ENCODE measurements at places on chromosomes 6 and 20.

DNA sequence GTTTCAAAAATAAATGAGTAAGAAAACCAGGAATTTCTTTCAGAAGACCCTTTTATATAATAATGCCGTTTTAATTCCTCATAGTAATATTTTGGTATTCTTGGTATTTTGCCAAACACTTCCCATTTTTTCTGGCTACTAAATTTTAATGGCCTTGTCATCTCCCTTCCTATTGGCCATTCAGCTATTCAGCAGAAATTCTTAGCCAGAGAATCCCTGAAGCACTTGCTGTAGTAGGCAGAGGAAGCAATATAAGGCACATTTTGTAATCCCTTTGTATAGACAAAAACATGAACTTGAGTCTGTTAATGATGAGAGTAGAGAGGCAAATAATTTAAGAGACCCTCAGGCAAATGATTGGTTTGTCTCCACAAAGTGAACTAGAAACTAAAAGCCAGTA lies 118.4 kb upstream of the LAMP5 start:
- DNase-seq: no peak
- no peaks in the 10 kb centered on the region for H3K4me1 ChIP-seq
- no peak overlapping the region for H3K4me3 ChIP-seq
- H3K36me3 ChIP-seq: no peaks in the 10 kb centered on the region
- H3K27me3 ChIP-seq: no peaks in the 10 kb centered on the region

DNA sequence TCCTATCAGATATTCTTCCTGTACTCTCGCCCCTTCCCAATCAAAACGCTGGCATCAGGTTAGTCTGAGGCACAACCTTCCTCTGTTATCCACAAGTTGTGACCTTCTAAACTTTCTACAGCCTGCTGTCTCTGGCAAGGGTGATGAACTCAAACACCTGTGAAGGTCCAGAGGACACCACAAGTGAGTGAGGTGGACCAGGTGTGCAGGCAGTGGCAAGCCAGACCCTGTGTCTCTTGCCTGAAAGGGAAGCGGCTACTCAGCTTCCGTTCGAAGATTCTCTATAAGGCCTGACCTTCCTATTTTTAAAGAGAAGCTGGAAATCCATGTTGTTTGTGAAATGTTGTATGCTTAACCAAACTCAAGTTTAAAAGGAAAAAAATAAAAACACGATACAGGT lies 36.8 kb downstream of the GCM1 start:
- no peaks in the 10 kb centered on the region for H3K27me3 ChIP-seq
- no peaks in the 10 kb centered on the region for H3K36me3 ChIP-seq
- H3K4me1 ChIP-seq: peaks cover 2% of the 10 kb centered on the region
- DNase-seq: no peak
- H3K27ac ChIP-seq: no peak overlapping the region

DNA sequence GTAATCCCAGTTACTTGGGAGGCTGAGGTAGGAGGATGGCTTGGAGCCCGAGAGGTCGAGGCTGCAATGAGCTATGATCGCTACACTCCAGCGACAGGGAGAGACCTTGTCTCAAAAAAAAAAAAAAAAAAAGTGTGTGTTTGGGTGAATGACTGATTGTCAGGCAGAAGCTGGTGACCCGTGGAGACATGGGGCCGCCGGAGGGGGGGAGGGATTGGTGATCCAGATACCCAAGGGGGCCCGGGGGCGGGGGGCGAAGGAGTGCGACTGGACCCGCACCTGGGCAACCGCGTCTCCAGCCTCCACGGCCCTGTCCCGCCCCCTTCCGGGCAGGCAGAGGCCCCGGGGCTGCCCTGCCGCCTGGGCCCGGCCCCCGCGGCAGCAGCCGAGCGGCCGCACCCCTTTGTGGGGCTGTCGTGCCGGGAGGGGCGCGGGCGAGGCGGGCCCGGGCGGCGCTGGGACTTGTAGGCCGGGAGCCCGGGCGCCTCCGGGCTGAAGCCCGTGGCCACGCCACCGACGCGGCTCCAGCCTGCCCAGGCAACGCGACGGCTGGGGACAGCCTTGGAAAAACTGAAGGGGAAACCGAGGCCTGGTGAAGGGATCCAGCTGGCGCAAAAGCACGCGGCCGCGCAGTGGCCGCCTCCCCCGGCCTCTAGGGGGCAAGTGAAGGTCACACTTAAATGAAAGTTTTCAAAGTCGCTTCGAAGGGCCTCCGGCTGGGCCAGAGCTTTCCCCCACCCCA lies 2.1 kb upstream of the RBM38 start:
- DNase-seq: peak; percentile 56
- H3K4me3 ChIP-seq: no peak overlapping the region
- H3K4me1 ChIP-seq: peaks cover 33% of the 10 kb centered on the region
- no peaks in the 10 kb centered on the region for H3K27me3 ChIP-seq
- peaks cover 19% of the 10 kb centered on the region for H3K36me3 ChIP-seq
- no peak overlapping the region for H3K27ac ChIP-seq

DNA sequence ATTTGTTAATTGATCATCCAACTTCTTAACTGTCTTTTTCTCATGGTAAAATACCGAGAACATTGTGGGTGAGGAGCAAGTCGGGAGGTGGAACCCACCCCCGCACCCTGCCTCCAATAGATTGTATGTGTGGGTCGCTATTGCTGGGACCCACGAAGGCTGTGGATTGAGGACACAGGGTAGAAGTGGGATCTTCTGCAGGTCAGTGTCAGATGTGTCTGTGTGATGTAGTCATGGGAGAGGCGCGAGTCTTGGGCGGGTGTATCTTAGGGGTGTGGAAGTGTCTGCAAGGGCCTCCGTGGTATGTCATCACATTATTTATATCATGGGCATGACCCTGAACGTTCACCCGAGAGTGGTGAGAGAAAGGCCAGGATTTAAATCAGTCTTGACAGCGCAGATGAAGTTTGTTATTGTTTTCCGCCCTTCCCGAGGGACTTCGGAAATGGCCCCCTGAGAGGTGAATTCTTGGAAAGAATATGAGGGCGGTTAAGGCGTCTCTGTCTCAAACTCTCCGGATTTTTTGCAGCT lies 472 bp upstream of the PAQR8 start:
- no peaks in the 10 kb centered on the region for H3K36me3 ChIP-seq
- H3K27ac ChIP-seq: peak overlapping the region; percentile 98
- no peaks in the 10 kb centered on the region for H3K27me3 ChIP-seq
- H3K4me1 ChIP-seq: peaks cover 14% of the 10 kb centered on the region

DNA sequence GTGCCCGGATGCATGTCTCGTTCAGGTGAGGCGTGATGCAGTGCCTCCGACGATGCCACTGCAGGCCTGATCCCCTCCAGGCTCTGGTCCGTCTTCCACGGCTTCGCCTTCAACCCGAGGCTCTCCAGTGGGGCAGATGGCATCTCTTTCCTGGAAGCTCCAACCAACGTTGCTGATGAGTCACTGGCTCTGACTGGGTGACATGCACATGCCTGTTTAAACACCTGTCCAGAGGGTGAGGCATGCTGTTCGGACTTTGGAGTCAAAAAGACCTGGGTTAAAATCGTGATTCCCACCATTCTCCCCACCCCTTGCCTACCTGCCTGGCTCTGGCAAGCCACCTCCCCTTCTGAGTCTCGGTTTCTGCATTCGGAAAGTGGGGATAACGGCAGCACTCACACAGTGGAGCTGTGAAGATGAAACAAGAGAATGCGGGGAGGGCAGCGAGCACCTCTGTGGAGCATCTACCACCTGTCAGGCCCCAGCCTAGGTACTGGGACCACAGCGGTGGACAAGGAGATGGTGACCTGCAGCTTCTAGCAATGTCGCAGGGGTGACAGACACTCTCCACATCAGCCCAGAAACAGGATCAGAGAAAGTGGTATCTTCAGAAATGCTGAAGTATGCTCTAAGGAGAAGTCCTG lies 8.5 kb upstream of the EDN3 start:
- no peak overlapping the region for H3K4me3 ChIP-seq
- no peak overlapping the region for H3K27ac ChIP-seq
- H3K27me3 ChIP-seq: peaks cover 2% of the 10 kb centered on the region

GRCh38 chr20:53138454-53139262 lies 166.5 kb downstream of the TSHZ2 start:
- no peaks in the 10 kb centered on the region for H3K36me3 ChIP-seq
- no peaks in the 10 kb centered on the region for H3K27me3 ChIP-seq
- no peak for DNase-seq
- no peaks in the 10 kb centered on the region for H3K4me1 ChIP-seq

GRCh38 chr6:15246217-15246665 lies 372 bp downstream of the JARID2 start:
- DNase-seq: peak; percentile 55
- H3K4me3 ChIP-seq: peak overlapping the region; percentile 55
- no peak overlapping the region for H3K27ac ChIP-seq

GRCh38 chr6:93581371-93581770 lies 162.0 kb upstream of the EPHA7 start:
- H3K27ac ChIP-seq: no peak overlapping the region
- no peaks in the 10 kb centered on the region for H3K27me3 ChIP-seq
- no peaks in the 10 kb centered on the region for H3K36me3 ChIP-seq
- DNase-seq: no peak

- peak overlapping the region; percentile 23 for H3K4me3 ChIP-seq
- no peak overlapping the region for H3K27ac ChIP-seq
These were observed 4.6 kb downstream of the CST7 start for GRCh38 chr20:24953621-24954133.

- no peak overlapping the region for H3K27ac ChIP-seq
- H3K36me3 ChIP-seq: no peaks in the 10 kb centered on the region
- no peaks in the 10 kb centered on the region for H3K27me3 ChIP-seq
- no peak for DNase-seq
- no peak overlapping the region for H3K4me3 ChIP-seq
- H3K4me1 ChIP-seq: no peaks in the 10 kb centered on the region
These were observed 141.1 kb upstream of the FOXQ1 start for GRCh38 chr6:1170794-1171193.

DNA sequence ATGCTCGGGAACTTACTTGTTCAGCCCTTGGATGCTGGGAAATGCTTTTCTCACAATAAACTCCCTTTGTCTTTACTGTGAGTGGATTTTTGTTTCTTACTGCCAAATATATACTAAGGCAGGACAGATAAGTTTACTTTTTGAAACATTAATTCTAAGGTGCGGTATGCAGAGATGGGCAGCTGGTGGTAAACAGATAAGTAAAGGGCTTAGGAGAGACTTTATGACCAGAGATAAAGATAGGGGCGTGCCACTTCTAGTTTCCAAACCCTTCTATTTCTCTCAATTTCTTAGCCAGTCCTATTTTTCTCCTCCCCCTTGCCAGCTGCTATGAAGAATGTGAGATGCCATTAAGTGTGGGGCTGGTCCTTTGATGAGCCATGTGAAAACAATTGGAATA lies 16.3 kb downstream of the SAMD3 start:
- H3K27ac ChIP-seq: no peak overlapping the region
- no peaks in the 10 kb centered on the region for H3K27me3 ChIP-seq
- no peak for DNase-seq
- H3K36me3 ChIP-seq: no peaks in the 10 kb centered on the region

DNA sequence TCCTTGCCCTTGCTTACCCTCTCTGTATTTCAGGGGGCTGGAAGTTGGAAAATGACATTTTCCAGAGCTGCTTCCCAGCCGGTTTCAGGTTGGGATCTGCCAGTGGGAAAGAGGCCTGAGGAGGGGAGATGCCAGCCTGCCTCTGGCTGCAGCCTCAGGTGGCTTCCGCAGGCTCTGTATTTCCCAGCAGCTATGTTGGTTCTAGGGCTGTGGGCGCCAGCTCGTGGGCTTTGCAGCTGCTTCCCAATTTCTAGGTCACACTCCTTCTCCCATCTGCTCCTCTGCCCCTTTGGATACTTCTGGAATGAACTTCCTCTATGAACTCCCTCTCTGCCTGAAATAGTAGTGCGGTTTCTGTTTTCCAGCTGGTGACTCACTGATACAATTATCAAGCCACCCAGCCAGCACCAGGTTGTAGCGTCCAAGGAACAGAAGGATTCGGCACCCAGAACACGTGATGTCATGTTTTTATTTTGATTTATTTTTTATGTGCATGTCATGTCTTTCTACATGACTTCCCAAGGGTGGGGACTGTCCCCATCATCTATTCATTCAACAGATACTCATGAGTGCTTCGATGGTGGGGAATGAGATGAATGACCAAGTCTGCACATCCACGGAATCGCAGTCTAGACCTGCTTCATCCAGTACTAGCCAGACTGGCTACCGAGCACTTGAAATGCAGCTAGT lies 38.0 kb downstream of the TGM2 start:
- H3K4me1 ChIP-seq: peaks cover 30% of the 10 kb centered on the region
- H3K27ac ChIP-seq: peak overlapping the region; percentile 29
- no peaks in the 10 kb centered on the region for H3K27me3 ChIP-seq
- no peak overlapping the region for H3K4me3 ChIP-seq

DNA sequence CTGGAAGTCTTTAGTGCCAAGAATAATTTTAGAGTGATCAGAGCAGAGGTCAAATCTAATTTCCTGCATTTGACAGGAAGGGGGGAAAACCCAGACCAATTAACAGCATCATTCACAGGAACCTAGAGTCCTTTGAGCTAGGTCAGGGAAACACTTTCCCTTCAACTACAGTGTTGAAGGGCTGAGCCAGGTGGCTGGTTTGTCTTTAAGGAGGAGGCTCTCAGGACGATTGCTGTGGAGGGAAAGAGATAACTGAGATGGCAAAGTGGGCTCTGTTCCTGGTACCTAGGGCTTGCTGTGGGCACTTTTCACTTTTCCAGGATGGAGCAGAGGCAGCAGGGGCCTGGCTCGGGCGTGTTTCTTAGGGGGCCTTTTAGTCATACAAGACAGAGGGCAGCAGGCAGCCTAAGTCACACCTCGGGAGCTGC lies 111.9 kb downstream of the SCML4 start:
- no peaks in the 10 kb centered on the region for H3K27me3 ChIP-seq
- H3K4me1 ChIP-seq: no peaks in the 10 kb centered on the region
- H3K4me3 ChIP-seq: no peak overlapping the region
- no peaks in the 10 kb centered on the region for H3K36me3 ChIP-seq
- DNase-seq: no peak

DNA sequence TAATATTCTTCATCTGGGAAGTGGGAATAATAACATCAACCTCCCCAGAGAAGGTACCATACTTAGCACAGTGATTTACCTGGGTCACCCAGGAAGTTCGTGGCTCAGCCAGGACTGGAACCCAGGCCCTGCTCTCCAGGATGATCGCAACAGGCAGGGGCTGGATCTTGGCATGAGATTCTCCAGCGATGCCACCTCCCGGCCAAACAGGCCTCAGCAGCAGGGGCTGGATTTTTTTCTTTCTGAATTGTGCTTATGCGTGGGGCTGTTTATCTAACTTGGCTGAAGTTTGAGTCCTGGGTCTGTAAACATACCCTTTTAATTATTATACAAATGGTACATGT lies 129.5 kb upstream of the PTPN1 start:
- H3K36me3 ChIP-seq: no peaks in the 10 kb centered on the region
- H3K27ac ChIP-seq: no peak overlapping the region
- no peaks in the 10 kb centered on the region for H3K4me1 ChIP-seq
- no peaks in the 10 kb centered on the region for H3K27me3 ChIP-seq

DNA sequence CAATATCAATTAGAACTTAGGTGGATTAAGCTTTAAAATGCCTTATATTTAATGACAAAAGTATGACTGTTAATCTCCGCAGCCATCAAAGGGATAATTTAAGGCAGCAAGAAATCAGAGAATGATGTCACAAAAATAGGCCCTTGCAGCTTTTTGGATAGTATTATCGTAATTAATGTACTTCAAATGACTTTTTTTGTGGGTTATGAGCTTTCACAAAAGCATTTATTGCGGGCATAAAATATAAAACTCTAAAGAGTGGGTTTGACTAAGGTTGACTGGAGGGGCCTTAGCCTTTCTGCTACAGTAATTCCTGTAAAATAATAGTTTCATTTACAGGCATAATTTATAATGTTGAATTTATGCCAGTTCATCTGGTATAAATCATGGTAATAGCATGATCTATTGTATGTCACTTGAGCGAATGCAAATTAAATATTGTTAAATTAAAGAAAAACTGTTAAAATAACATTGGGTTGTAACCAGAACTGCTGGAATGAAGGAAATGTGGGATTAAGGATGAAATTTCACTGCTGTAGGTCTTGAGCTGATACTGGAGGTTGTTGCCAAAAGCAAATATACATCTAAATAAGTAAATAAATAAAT lies 78.5 kb upstream of the ZFP64 start:
- H3K4me3 ChIP-seq: no peak overlapping the region
- DNase-seq: no peak
- H3K27ac ChIP-seq: no peak overlapping the region
- H3K4me1 ChIP-seq: no peaks in the 10 kb centered on the region
